Stimulated activated CD8-positive, alpha-beta memory T cell treated with anti-CD3 and anti-CD28 coated beads, Interleukin-4, amount 100 ng/mL, for 24 hours (primary cell): ENCODE measurements at places on chromosomes 3 and 15.

DNA sequence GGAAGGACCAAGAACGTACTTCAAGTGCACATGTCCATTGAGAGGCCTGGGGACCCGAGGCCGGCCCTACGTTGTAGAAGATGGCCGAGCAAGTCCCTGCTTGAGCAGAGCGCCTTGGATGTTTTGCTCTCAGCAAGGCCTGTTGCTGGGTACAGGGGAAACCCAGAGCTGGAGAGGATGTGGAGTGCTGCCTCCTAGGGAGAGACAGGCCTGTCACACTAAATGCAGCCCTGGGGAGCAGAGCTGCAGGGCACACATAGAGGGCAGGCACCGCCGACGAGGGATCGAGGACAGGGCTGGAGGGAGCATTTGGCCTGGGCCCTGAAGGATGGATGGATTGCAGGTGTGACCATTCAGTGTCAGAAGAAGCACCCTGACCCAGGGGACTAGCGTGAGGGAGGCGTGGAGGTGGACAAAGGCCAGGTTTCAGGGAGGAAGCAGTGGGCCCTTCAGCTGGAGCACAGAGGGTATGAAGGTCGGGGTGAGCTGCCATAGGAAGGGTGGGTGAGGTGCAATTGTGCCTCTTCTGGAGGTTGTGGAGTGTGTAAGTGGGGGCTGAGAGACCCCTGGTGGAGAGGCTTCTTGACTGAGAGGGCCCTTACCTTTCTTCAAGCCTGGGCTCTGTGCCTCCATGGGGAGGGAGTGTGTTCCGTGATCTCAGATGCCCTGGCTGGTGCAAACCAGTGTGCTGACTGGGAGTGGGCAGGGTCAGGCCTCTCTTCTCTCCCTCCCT, 142.4 kb downstream of the CHDH start:
- DNase-seq, result no peak

DNA sequence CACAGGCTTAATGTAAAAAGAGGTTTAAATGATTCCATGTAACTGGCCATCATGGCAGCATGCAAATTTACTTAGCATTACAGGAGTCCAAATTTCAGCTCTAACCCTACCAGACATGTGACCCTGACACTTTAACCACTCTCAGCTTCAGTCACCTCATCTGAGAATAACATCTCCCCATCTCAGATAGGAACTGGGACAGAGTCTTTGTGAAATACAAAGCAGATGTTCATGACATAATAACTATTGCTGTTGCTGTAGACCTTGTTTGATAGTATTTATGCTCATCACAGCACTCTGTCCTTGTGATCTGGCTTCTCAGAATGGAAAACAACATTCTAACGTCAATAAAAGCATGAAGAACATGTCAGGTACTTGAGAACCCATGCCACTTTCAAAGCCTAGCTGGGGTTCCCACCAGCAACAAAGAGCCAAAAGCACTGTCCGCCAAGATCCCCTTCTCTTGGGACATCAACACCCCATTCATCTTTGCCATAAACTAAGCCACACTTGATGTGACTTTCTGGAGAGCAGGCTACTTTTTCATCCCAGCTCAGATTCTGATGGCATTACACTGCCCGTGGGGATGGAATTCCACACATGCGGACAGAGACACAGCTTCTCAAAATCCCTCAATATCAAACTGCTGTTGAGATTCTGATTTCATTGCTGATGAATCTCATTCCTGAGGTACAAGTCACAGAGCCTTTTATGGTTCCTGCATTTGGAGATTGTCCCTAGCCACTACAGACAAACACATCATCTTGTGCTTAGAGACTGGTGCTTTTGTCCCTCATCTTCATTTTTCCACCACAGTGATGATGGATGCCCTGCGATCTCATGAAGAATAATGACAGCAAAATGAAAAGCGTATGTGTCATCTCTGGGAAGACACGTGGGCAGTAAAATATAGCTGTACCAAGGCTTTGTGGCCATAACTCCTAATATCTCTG, 202.7 kb downstream of the TNIK start:
- DNase-seq, result no peak

DNA sequence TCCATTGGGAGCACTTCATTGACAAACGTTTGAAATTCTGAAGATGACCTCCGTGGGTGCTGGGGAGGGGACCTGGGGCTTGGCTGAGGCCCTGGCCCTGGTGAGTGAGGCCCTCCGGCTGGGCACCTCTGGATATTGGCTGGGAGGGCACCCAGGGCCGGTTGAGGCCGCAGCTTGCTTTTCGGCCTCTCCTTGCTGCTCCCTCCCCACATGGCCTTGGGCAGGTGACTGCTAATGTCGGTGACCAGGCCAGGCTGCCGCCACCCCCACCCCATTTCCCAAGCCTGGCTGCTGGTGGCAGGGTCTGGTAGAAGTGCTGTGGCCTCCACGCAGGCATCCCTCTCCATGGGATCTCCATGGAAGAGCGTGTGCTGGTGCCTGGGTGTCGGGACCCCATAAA, 39.5 kb downstream of the TM2D3 start:
- DNase-seq, result no peak

DNA sequence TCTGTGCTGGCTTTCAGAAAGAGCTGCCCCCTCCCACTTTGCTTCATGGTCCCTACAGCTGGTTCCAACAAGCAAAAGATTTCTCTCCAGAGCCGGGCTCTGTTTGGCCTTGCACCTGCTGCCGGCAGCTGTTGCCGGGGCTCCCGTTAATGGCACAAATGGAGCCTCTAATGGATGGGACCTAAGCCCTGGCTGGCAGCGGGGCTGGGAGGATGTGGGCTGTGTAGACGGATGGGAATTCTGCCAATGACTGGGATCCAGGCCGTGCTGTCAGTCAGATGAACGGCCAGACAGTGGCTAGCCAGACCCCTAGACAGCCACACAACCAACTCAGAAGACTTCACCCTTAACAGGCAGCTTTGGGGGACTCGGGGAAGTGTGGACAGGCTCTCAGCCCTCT, 88.0 kb downstream of the RPLP1 start:
- no peak for DNase-seq

- no peak for DNase-seq
These were observed 10.9 kb upstream of the EHD4 start for GRCh38 chr15:41983221-41983620.

- no peak for DNase-seq
These were observed 196.3 kb downstream of the BCHE start for GRCh38 chr3:165640970-165641369.

- DNase-seq, result no peak
These were observed 2.1 kb downstream of the MYD88 start for GRCh38 chr3:38140326-38141172.

DNA sequence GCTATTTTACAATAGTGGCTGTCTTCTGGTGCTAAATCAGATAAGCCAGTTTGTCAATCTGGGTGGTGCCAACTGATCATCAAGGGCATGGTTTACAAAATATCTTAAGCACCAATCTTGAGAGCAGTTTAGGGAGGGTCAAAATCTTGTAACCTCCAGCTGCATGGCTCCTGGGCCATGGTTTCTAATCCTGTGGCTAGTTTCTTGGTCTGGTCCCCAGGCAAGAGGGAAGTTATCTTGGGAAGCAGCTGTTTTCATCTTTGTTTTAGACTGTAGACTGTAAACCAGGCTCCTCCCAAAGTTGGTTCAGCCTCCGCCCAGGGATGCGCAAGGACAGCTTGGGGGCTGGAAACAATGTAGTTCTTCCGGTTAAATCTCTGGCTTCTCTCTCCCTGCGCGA, 166.8 kb downstream of the IL1RAP start:
- DNase-seq, result no peak

- peak; percentile 88 for DNase-seq
These were observed 26.5 kb downstream of the ATRIP start for GRCh38 chr3:48472923-48473616.

DNA sequence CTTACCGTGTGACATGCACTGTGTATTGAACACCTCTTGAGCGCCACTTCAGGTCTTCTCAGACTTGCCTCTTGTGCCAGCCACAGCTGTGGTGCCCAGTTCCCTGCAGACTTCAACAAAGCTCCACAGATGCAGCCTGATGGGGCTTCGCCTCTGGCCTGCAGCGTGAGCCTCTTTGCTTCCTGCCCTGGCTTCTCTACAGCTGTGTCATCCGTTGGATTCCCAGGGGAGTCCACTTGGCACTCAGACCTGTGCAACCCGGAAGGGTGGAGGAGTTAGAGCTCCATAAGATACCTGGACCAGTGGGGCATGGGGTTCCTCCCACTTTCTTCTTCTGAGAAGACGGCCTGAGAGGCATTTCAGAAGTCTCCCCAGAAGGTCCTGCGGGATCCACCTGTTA, 57.7 kb upstream of the BNIP2 start:
- DNase-seq, result no peak

- DNase-seq, result no peak
These were observed 109.6 kb upstream of the TMCO5A start for GRCh38 chr15:37824717-37825382.

DNA sequence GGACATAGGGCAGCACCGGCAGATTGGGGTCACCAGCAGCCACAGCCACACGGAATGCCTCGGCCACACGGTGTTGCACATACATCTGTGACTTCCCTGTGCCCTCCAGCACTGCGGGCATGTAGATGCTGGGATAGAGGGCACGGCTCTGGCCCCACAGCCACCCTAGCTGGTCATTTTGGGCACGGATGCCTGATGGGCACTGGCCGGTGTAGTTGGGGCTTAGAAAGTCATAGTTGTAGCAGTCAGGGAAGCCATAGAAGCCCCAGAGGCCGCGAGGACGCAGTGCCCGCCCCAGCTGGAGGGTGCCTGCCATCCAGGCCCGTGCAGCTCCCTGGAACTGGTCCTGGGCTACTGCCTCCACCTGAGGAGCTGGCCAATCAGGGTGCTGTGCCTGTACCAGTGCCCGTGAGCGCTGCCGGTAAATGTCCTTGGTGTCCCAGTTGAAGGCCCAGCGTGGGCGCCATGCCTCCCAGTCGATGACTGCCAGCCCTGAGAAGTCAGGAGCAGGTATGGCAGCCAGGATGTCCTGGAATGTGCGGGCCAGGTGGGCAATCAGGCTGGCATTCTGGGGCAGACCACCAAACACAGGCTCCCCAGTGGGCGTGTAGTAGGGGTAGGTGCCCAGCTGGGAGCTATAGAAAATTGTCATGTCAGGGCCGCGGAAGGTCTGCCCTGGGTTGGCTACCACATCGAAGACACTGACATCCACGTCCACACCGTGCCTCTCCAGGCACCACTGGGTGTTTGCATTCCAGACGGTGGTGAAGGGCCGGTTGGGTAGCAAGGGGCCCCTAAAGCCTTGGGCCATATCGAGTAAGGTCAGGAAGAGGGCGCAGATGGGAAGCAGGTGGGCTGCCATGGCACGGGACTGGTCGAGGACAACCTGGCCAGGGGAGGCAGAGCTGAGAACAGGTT, 1.0 kb downstream of the HYAL1 start:
- DNase-seq, result no peak

- DNase-seq, result no peak
These were observed 10.0 kb upstream of the GRIP2 start for GRCh38 chr3:14550181-14550580.

- DNase-seq, result no peak
These were observed 887 bp downstream of the OXTR start for GRCh38 chr3:8768364-8769087.

- no peak for DNase-seq
These were observed 13.1 kb downstream of the PLXNA1 start for GRCh38 chr3:126995926-126996512.

- no peak for DNase-seq
These were observed 30.3 kb downstream of the ARL14 start for GRCh38 chr3:160707187-160707794.
